Left lung (tissue), 14 donors: ENCODE measurements at places on chromosomes 11 and 22. TPM values are rescaled to one million over a fixed set of nuclear protein-coding genes. Genes with fewer than 3 reads are reported as not detected.

GRCh38 chr11:77444261-77444660 lies 29.6 kb downstream of the PAK1 start:
- no peak for DNase-seq

DNA sequence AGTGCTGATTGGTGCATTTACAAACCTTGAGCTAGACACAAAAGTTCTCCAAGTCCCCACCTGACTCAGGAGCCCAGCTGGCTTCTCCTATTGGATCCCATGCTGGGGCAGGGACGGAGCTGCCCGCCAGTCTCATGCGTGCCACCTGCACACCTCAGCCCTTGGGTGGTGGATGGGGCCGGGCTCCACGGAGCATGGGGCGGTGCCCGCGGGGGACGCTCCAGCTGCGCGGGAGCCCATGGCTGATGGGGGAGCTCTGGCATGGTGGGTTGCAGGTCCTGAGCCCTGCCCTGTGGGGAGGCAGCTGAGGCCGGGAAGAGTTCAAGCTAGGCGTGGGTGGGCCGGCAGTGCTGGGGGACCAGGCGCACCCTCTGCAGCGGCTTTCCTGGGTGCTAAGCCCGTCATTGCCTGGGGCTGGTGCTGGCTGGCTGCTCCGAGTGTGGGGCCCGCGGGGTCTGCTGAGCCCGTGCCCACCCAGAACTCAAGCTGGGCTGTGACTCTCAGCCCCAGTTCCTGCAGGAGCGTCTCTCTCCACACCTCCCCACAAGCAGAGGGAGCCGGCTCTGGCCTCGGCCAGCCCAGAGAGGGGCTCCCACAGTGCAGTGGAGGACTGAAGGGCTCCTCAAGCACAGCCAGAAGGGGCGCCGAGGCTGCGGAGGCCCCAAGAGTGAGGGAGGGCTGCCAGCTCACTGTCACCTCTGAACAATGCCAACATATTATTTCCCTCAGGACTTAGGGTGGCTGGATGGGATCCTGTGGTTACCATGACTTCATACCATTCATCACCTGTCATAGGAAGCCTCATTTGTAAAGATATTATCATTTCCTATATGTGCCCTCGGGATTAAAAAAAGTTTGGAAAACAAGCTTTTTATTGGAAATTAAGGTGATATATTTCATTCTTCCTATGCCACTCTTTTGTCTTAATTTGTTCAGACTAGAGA lies 688.7 kb downstream of the ETS1 start:
- no peak for DNase-seq

- no peak for DNase-seq
Measured at GRCh38 chr22:17418890-17419324, 49.6 kb downstream of the CECR2 start.

GRCh38 chr11:74001822-74002286 lies 7.0 kb downstream of the UCP3 start:
- DNase-seq: no peak

DNA sequence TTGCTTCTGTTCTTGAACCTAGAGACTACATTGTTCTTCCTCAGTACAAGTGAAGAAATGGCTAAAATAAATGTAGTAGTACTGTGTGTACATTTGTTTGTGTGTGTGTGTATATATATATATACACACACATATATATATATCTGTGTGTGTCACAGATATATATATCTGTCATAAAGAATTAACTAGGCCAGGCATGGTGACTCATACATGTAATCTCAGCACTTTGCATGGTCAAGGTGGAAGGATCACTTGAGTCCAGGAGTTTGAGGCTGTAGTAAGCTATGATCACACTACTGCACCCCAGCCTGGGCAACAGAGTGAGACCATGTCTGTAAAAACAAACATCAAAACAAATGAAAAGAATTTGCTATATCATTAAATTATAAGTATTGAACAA lies 164.8 kb downstream of the DYNC2H1 start:
- DNase-seq: no peak

DNA sequence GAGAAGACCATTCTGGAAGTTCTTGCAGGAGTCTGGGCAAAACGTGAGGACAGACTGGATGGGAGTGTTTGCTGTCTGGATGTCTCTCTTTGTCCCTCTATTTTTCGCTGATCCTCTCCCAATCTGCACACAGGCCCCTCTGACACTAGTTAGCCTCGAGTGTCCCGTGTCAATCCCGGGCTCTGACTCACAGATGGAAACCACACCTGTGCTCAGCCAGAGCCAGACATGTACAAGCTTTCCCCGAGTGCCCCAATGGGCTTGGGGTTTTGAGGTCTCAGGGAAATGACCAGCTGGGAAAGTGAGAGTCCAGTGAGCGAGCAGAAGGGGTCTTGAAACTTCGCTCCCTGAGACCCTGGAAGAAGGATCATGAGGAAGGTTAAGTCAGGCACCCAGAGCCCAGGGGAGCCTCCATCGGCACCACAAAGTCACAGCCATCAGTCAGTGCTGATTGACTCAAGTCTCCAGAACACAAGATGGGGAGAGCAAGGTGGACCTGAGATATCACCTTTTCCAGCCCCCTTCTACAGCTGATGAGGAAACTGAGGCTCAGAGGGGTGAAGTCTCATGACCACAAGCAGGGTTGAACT lies 13.9 kb downstream of the APOL2 start:
- no peak for DNase-seq

DNA sequence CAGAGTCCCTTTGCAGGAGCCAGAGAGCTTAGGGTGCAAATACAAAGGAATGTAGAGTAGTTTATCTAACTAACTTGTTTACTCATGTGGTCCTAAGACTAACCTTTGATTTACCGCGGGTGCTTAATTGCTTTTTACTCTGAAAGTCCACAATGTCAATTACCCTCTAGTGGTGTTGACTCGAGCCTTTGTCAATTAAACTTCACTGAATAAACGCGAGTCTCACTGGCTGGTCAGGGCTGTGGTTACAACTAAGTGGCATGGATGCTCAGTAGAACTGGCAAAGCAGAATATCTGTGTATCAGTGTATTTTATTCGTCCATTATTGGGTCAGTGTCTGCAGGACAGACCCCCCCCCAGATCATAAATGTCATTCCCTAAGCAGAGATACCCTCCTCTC lies 181.7 kb downstream of the OR4C45 start:
- DNase-seq: no peak

- DNase-seq: no peak
Measured at GRCh38 chr11:46673713-46674462, 26.5 kb downstream of the ARHGAP1 start.

DNA sequence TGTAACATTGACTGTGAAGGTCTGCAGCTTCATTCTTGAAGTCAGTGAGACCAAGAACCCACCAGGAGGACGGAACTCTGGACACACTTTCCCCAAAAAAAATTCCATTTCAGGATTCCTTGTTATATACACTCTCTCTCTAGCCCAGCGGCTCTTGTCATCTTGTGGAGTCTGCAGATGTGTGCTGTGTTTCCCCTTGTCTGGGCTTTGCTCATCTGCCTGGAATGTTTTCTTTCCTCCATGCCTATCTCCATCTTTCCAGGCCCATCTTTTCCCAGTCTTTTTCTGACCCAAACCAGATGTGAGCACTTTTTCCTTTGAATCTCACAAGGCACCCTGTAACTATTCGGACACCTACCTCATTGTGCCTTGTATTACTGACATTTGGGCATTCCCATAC lies 5.1 kb upstream of the DRG1 start:
- DNase-seq: no peak

DNA sequence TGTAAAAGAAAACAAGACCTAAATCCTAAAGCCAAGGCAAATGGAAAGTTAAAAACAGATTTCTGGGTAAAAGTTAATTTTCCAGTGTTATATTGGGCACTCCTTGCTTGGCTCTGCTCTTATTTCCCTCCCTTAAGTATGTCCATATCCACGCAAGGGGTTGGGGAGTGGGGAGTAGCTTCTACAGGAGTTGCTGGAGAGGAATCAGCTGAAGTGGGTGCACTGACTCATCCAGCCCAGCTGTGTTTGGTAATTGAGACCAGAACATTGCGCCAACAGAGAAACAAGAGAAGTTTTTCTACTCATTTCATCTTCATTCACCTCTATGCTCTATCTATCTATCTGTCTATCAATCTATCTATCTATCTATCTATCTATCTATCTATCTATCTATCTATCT lies 298.4 kb upstream of the PDGFD start:
- no peak for DNase-seq

- DNase-seq: no peak
Measured at GRCh38 chr11:100791103-100791502, 104.0 kb downstream of the ARHGAP42 start.

- DNase-seq: no peak
Measured at GRCh38 chr22:41828516-41828915, 4.4 kb upstream of the SREBF2 start.

- no peak for DNase-seq
Measured at GRCh38 chr22:44538051-44538450, 40.0 kb upstream of the RTL6 start.

DNA sequence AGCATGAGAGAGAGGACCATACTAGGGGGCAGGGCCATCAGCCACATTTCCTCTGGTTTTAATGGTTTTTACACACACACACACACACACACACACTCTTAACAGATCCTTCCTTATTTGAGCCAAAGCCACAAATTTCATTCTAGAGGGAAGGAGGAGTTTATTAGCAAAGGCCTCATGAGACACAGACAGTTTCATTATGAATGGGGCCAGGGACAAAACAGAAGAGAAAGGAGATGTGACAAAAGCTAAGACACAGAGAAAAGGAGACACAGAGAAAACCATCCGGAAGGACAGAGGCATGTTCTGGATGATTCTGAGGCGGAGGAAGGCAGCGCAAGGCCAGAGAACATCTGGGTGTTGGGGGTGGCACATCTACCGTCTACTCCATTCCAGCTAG lies 32.2 kb upstream of the ARFGAP3 start:
- no peak for DNase-seq

DNA sequence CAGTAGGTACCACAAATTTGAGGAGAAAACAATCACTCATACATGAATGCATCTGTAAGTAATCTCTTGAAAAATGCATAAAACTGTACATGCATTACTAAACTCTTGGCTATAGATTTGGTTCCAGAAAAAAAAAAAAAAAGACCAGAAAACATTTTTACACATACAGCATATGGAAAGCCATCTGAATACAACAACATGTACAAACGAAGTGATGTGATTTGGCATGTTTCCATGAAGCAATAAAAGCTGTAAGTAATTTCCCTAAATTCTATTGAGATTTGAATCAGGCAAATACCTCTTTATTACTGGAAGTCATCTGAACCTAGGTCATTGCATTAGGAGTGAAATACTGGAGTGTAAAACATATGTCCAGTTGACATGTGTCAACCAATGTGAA lies 31.9 kb upstream of the ZC3H12C start:
- DNase-seq: no peak

DNA sequence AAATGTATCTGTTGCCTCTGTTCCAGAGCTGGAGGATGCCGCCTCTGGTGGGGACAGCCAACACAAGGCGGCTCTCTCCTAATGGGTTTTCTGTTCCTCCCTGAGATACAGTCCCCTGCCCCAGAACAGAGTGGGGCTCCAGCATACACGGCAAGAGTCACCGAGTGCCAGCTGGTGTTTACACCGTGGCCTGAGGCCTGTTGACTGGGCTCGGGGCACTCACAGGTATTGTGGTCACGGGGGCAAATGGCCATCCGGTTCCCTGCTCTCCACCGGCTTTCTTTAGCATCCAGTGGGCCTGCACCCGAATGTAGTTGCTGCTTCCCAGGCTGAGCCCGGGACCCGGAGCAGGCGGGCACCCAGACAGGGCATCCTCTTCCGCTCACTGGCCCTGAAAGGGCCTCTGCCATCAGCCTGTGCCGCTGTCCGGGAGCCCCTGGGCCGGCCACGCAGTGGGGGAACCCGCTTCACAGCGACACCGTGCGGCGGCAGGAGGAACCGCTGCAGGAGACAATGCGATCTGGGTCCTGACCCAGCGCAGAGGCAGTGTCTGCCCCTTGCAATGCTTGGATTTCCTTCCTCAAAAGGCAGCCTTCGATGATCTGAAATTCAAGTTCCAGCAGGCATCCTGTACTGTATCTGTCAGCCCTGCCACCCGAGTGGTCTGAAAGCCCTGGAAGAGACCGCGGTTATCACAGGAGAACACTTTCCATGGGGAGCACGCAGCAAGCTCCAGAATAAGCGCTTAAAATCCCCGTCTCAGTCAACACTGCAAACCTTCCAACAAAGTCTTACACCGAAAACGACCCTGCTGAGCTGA lies 859 bp upstream of the KRTAP5-5 start:
- no peak for DNase-seq

GRCh38 chr11:62505440-62506091 lies 41.0 kb downstream of the AHNAK start:
- DNase-seq: no peak

GRCh38 chr22:30015846-30016245 lies 64.4 kb upstream of the HORMAD2 start:
- DNase-seq: no peak

DNA sequence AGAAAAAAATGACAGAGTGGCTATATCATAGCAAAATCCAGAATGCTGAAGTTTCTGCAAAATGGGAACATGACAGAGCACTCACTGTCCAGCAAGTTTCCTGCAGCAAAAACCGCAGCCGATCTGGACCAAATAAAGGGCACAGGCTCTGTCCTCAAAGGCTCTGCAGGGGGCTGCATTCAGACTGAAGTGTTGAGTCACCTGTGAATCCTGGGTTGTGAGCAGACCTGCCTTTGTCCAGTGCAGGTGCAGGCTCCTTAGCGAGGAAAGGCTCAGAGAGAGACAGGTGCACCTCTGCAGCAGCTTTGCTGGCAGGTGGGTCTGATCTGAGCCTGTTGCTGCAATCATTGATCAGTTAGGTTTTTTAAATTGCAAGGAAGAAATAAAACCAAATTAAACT lies 29.3 kb upstream of the NFAM1 start:
- no peak for DNase-seq

DNA sequence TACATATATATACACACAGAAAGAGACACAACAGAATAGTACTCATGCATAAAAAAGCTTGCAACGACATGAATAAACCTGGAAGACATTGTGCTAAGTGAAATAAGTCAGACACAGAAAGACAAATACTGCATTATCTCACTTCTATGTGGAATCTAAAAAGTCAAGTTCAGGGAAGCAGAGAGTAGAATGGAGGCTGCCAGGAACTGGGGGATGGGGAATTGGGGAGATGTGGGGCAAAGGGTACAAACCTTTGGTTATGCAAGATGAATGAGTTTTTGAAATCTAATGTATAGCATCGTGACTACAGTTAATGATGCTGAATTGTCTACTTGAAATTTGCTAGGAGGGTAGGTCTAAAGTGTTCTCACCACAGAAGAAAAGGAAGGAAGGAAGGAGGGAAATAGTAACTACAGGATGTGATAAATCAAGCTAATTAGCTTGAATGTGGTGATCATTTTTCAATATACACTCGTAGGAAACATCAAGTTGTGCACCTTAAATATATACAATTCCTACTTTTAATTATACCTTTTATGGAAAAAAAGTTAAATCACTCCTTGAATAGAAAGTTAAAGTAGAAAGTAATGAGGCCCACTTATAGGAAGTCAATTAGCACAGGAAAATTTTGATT lies 33.8 kb downstream of the MMP13 start:
- DNase-seq: no peak

GRCh38 chr11:92152245-92152644 lies 72.4 kb upstream of the FAT3 start:
- no peak for DNase-seq

- DNase-seq: no peak
Measured at GRCh38 chr11:128239306-128239705, 348.1 kb downstream of the ETS1 start.

The IFITM1 gene
- 98.7 TPM for total RNA-seq

The ESAM gene
- total RNA-seq: 116 TPM

The KRTAP5-1 gene
- not detected for total RNA-seq

The RAC2 gene
- 77.2 TPM for total RNA-seq

The FREY1 gene
- total RNA-seq: 0.35 TPM

The OR52E8 gene
- not detected for total RNA-seq

The RCOR2 gene
- total RNA-seq: 0.45 TPM

The CSNK2A3 gene
- 3.2 TPM for total RNA-seq

The ME3 gene
- total RNA-seq: 22.1 TPM
